ENCODE measurements at places on chromosomes 6 and 20.

DNA sequence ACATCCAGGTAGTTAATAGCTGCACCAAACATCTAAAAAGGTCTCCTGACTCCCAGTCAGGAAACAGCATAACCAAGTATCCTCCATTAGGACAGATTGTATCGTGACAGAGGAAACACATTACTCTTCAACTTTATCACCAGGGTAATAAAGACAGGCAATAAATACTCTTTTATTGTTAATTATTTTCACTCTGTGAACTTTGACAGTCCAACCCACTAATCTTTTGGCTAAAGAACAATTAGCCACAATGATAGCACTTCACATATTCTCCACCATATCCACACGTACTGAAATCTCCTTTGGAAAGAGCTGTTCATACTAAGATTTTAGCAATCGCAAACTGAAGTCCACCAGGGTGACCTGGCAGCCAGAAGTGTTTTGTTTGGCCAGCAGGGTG, 46.4 kb downstream of the ARHGAP18 start:
- no peak for DNase-seq

DNA sequence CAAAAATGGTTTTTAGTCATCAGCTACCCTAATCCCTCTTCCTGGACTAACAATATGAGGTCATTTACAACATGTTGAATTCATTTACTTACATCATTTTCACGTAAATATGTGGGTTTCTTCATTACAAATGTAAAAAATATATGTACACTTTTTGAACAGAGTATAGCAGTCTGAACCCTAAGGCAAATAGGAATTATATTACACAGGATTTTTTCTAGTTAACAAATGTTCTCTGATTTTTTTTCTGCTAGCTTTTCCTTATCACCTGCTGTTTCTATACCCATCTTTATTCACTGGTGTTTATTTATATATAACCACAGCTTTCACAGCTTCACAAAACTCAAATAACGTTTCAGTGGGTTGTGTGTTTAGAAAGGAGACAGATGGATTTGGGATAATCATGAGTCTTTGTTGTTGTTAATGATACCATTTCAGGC, 21.0 kb upstream of the CD2AP start:
- DNase-seq: no peak

DNA sequence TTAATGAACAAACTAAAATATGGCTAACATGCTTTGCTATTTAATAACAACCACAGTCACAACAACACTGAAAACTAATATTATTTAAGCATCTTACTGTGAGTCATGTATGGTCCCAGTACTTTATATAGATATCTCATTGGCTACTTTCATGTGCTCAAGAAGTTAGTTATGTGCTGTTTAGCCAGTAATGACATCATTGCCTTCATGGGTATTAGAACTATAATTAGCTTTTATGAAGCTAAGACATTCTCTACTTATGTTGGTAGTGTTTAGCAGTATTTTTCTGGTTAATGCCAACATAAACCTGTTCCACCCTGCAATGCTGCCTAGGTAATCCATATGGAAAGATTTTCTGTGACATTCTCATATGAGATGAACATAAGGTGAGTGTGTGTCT, 56.1 kb downstream of the ADGRG6 start:
- DNase-seq: no peak

GRCh38 chr6:122702841-122703240, 76.7 kb upstream of the FABP7 start:
- DNase-seq: no peak

GRCh38 chr6:20068421-20068988, 143.8 kb downstream of the MBOAT1 start:
- no peak for DNase-seq

Data from body of pancreas (tissue), 4 donors.